ENCODE measurements at places on chromosomes 3 and 15.

- DNase-seq: peak; percentile 34
These were observed 150.2 kb downstream of the DNAJB8 start for GRCh38 chr3:128316481-128316891.

DNA sequence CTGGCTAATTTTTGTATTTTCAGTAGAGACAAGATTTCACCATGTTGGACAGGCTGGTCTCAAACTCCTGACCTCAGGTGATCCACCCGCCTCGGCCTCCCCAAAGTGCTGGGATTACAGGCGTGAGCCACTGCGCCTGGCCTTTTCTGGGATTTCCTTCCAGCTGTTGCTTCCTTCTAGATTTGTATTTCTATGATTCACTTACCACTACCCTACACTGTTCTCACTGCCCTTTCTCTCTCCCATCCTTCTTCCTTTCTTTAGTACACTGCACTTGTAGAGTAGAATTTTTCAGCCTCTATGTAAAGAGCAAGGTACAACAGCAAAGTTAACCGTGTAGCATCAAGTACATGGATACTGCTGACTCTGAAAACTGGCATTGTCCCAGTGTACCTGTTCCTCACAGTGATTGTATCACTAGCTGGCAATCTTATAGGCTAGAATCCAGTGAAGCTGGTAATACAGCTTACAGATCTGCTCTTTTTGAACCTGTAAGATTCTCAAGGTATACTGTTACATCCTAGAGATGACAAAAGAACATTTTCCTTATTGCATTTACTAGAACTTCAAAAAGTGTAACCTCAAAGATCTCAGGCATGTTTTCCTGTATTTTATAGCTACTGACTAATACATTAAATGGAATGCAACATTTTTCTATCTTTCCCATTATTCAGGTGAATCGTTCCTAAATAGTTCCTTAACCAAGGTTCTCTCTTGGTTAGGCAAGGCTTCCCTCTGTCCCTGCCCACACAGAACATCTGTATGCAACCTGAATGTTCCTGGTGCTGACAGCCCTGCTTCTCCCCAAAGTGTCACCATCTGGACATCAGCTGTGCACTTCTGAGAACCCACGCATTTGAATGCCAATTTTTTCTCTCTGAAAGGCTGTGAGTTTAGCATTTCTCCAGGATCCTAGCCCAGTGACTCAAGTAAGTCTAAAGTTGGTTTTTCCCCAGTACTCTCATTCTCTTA, 74.1 kb upstream of the RAP2B start:
- DNase-seq: no peak

DNA sequence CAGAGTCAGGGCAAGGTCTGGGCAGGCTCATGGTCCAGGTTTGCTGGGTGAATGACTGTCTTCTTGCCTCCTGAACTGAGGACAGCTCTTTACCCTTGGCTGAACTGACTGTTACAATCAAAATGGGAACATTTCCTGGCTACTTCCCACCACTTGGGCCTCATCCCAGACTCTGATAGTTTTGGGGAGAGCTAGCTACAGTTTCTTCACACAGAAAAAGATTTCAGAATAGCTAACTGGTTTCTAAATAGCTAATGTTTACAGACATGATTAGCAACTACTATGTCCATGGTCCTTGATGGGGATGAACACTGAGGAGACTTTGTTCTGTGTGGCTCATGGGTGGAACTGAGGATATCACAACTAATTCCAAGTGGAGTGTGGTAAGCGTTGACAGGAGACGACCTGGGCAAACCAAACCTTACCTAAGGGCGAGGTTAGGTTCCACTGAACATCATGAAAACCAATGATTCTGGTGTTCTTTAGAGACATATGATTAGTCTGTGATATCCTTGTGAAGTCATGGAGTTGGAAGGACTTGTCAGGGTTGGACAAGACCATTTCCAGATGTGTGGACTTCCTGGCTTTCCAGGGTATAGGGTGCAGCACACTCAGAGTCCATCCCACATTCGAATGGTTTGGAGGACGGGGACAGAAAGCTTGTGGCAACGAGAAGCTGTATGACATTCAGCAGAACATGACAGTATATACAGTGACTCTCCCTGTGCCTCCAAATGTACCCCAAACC, 7.3 kb downstream of the ALPK3 start:
- no peak for DNase-seq

- no peak for DNase-seq
These were observed at the start of gene BTLA for GRCh38 chr3:112498914-112499711. BTLA (minus strand) TSS chr3:112499472; CDS start chr3:112499358, 114 bp downstream.

- DNase-seq: peak; percentile 59
These were observed 643 bp downstream of the ABCC5 start for GRCh38 chr3:184016811-184017671.

DNA sequence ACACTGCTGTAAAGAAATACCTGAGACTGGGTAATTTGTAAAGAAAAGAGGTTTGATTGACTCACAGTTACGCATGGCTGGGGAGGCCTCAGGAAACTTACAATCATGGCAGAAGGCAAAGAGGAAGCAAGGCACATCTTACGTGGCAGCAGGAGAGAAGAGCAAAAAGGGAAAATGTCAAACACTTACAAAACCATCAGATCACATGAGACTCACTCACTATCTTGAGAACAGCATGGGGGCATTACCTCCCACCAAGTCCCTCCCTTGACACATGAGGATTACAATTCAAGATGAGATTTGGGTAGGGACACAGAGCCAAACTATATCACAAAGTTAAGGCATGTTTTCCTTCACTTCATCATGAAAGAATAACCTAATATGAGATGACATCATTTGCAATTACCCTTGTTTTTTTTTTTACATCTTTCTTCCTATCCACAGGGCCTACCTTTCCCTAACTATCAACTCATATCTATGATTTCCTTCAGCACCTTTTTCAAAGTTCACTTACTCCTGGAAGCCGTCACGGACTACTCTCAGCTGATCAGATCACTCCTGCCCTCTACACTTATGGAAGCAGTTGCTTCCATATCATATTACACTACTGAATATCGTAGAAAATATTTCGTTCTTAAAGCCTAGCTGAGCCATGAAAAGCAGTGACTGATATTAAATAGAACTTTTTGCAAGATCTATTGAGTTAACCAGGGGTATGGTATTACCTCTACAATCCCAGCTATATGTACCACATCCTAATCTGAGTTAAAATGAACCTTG, 25.5 kb upstream of the ATP8B4 start:
- no peak for DNase-seq

- DNase-seq: no peak
These were observed 35.3 kb upstream of the CDCP1 start for GRCh38 chr3:45181496-45181895.

Measured in fibroblast of skin of scalp (primary cell).